Activated naive CD4-positive, alpha-beta T cell treated with anti-CD3 and anti-CD28 coated beads for 36 hours (primary cell): ENCODE measurements at places on chromosomes 16 and 17.

DNA sequence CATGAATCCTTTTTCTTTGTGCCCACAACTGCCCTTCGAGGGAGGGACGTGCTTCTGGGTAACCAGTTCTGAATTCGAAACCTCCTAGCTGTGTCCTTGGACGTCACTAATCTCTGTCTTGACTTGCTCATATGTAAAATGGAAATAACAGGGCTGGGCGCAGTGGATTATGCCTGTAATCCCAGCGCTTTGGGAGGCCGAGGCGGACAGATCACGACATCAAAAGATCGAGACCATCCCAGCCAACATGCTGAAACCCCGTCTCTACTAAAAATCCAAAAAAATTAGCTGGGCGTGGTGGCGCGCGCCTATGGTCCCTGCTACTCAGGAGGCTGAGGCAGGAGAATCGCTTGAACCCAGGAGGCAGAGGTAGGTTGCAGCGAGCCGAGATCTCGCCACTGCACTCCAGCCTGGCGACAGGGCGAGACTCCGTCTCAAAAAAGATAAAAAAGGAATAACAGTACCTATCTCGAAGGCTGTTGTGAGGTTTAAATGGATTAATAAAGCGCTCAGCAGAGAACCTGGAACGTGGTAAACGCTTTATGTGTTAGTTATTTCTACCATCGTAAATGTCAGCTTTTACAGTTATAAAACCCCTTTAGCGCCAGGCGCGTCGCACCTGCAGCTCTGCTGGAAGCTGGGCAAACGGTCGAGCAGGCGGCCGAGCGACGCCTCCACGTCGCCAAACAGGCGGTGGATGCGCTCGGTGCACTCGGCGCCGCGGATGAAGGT is 641 bp downstream of the COG8 start:
- no peak for DNase-seq

- no peak for DNase-seq
Observed at GRCh38 chr16:69888005-69888590, 63.0 kb upstream of the CLEC18A start.

- no peak for DNase-seq
Observed at GRCh38 chr16:59385491-59385890, 651.4 kb upstream of the GOT2 start.

- DNase-seq: no peak
Observed at GRCh38 chr17:78357672-78358537, 2.0 kb downstream of the SOCS3 start.

- DNase-seq: no peak
Observed at GRCh38 chr16:46922239-46922638, 38.1 kb downstream of the GPT2 start.

GRCh38 chr16:87070657-87071056 is 246.5 kb downstream of the C16orf95 start:
- DNase-seq: no peak

DNA sequence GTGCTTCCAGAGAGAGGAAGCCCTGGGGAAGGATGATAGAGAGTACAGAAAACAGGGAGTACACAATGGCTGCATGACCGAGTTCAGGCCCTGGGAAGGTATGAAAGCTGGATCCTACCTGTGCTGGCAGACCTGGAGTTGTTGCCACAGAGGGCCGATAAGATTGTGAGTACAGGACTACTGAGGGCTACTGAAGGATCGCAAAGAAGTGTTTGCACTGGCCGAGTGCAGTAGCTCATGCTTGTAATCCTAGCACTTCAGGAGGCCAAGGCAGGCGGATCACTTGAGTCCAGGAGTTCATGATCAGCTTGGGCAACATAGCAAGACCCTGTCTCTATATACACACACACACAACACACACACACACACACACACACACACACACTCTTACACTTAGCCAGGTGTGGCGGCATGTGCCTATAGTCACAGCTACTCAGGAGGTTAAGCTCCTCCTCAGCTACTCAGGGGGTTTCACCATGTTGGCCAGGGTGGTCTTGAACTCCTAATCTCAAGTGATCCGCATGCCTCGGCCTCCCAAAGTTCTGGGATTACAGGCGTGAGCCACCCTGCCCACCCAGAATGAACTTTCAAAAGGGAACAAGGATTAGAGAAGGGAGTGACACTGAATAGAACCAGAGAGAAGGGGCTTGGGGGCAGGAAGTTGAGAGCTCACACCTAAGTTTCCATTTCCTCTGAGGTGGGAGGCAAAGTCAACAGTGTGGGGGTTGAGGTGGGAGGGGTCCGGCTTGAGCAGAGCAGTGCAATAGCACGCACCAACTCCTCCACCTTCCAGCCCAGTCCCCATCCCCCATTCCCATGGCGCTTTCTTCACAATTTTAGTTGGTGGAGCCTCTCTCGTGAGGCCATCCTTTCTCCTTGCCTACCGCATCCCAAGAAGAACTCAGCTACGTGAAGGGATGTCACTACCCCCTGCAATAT is 7.5 kb downstream of the SCIMP start:
- DNase-seq: peak; percentile 33

- DNase-seq: no peak
Observed at GRCh38 chr16:86481607-86482006, 28.7 kb upstream of the FOXF1 start.

GRCh38 chr16:17396762-17397498 is 73.8 kb downstream of the XYLT1 start:
- no peak for DNase-seq

- DNase-seq: no peak
Observed at GRCh38 chr17:64682261-64683181, 20.4 kb upstream of the SMURF2 start.

GRCh38 chr16:55280587-55280986 is 43.4 kb upstream of the IRX6 start:
- DNase-seq: no peak

GRCh38 chr17:2736956-2737355 is 12.5 kb downstream of the CCDC92B start:
- no peak for DNase-seq

DNA sequence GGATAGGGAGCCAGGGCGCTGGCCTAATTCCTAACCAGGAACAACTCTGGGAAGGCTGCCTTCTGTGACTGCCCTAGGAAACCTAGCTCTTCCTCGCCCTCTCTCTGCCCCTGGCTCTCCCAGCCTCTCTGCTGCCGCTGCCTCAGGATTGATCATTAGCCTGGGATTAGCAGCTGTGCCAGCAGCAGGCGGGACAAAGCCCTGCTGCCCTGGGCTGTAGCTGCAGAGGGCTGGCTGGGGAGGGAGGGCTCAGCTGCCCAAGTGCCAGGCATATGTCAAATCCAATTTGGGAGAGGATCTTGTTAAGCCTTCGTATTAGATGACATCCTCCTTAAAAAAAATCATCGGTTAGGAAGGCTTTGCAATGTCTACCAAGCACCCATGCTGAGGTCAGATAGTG is 144.8 kb upstream of the CCL2 start:
- DNase-seq: no peak

- DNase-seq: no peak
Observed at GRCh38 chr17:79842136-79842655, 3.0 kb upstream of the CBX4 start.

GRCh38 chr17:36602030-36602748 is 806 bp downstream of the MRM1 start:
- DNase-seq: peak; percentile 12

DNA sequence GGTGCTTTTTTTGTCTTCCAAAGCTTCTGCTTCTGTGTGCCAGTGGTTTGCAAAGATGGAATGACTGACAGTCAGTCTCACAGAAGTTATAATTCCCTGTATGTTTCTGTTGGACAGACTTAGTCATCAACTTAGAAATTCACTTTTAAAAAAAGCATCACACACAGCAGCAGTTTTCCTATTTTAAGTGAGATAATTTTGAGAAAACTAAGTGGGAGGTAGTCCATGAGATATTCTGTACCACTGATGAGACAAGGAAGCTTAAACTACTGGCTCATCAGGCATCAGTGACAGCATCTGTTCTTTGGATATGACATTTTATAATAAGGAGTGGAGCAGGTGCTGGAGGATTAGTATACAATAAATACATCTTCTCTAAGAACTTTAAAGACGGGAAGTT is 20.0 kb downstream of the CNP start:
- DNase-seq: no peak

GRCh38 chr16:73095142-73095820 is 47.4 kb upstream of the ZFHX3 start:
- DNase-seq: no peak

GRCh38 chr16:3131755-3132377 is 3.0 kb upstream of the ZNF213 start:
- peak; percentile 68 for DNase-seq

GRCh38 chr17:44044071-44044470 is 22.4 kb downstream of the LSM12 start:
- no peak for DNase-seq

DNA sequence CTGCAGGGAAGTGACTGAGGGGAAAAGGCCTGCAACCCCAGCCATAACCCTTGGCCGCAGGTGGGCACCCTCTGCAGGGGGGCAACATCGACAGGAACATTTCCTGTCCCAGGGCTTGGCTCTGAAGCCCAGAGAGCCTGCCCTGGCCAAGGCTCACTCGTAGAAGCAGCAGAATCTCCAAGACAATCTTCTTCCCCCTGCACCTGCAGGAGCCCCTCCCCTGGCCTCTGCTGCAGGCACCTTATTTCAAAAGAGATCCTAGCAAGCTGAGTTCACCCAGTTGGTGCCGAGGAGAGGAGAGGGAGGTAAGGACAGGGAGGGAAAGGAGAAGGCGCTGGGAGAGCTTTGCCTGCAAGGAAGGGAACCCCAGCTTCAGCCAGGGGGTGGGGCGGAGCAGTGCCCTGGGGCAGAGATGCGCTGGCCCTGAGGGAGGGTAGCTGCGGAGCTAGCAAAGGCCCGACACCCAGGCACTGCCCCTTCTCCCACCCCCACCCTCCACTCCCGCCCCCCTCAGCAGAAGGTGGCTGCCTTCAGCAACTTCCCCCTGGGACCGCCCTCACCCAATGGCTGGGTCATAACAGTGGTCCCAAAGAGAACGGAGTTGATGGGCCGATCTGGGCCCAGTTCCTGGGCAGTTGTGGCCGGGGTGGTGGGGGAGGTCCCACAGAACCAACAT is 104.3 kb upstream of the TNRC6C start:
- DNase-seq: no peak

DNA sequence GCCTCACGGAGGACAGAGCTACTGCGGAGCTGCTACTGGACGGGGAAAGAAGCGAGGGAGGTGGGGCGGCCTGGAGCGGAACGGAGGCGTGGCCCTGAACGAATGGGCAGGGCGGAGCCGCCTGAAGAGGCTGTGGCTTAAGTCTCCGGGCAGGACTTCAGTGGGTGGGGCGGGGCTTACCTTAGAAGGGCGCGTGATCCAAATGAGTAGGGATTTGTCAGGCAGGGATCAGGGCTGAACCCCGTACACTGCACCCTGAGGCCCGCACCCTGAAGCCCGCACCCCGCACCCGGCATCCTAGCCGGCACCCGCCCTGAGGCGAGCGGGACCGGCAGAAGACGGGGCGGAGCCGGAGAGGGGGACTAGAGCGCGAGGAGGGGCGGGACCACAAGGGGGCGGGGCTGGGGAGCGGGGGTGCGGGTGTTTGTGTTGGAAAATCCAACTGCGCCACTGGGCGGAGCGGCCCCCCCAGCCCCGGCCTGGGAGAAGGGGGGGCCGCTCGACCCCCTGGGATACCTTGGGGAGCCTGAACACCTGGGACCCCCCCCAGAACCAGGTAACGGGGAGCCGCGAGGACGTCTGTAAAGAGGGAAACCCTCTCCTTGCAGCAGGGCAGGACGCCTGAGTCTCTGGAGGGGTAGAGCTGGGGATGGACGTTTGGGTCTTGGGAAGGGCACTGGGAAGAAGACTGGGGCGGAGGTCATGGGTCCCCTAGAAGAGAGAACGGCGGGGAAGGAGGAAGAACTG is at the start of gene KDM6B:
Gene KDM6B (plus strand): TSS at position 423 of the 747 bp plus-strand sequence. CDS start 11,338 bp downstream, outside the sequence.
- DNase-seq: peak; percentile 92

GRCh38 chr17:11205659-11206058 is 35.4 kb upstream of the SHISA6 start:
- no peak for DNase-seq

- DNase-seq: peak; percentile 88
Observed at GRCh38 chr16:87897521-87898505, 28.5 kb upstream of the SLC7A5 start.

- DNase-seq: no peak
Observed at GRCh38 chr16:75789237-75789636, 62.9 kb upstream of the CPHXL start.

DNA sequence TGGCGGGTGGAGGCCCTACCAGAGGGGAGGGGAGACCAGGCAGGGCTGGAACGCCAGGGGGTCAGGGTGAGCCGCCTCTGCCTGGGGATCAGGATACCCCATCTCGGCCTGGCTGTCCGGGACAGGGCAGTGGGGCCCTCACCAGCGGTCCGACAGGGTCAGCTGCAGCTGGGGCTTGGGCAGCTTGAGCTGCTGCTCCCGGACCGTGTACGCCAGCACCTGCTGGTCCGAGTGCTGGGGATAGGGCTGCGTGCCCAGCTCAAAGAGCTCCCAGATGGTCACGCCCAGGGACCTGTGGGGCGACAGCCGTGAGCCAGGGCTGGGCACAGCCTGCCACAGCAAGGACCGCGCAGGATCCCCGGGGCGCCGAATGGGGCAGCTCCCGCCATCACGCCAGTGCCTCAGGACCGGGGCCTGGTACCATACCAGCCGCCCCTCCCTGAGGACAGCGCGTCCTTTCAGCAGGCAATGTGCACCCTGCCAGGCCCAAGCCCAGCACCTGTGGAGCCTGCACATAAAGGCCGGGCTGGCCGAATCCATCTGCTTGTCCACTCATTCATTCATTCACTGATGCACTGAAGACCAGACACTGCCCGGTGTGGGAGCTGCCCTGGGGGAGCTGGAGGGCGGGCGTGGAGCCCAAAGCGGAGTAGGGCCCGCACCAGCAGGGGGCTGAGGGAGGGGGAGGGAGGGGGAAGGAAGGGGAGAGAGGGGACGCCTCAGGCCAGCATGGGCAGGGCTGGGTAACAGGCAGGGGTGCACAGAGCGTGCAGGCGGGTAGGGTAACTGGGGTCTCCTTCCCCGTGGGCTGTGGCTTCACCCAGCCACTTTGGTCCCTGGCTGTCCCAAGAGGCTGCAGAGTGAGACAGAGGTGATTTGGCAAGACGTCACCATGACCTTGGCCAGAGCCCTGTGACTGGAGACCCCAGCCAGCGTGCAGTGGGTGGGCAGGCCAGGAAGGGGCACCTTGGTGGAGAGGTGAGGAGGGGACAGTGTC is 42.0 kb upstream of the PVALEF start:
- DNase-seq: no peak

- peak; percentile 32 for DNase-seq
Observed at GRCh38 chr17:16911141-16911937, 60.6 kb downstream of the TNFRSF13B start.

DNA sequence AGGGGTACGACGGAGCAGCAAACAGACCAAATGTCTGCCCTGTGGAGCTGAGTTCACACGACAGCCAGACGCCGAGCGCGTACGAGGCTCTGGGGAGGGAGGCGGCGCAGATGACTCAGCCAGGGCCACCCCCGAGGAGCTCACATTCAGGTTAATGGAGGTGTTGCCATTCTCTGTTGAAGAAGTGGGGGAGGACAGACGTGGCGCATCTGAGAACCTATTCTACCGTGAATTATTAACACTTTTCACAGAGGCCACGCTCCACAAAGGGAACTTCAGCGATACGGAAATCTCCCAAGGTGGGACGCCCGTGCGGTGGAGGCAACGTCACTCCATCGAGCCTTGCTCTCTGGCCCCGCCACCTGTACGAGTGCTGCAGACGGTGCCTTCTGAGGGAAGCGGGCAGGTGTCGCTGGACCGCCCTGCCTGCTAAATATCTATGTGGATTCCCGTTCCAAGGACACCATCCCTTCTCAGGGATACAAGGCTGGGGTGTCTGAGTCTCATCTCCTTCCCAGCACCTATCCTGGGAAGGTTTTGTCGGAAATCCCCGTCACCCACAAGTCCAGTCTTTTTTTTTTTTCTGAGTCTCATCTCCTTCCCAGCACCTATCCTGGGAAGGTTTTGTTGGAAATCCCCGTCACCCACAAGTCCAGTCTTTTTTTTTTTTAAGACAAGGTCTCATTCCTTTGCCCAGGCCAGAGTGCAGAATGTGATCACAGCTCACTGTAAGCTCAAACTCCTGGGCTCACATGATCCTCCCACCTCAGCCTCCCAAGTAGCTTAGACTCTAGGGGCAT is 19.0 kb downstream of the ABR start:
- no peak for DNase-seq
